ENCODE measurements at places on chromosomes 2 and 18.
A peak's percentile ranks its signal among the peaks of the same experiment; 100 is the strongest.

- DNase-seq = no peak
These were observed 59.3 kb upstream of the ACVR1 start for GRCh38 chr2:157935378-157935906.

GRCh38 chr2:189466656-189467055 lies 25.4 kb downstream of the WDR75 start:
- no peak for DNase-seq

DNA sequence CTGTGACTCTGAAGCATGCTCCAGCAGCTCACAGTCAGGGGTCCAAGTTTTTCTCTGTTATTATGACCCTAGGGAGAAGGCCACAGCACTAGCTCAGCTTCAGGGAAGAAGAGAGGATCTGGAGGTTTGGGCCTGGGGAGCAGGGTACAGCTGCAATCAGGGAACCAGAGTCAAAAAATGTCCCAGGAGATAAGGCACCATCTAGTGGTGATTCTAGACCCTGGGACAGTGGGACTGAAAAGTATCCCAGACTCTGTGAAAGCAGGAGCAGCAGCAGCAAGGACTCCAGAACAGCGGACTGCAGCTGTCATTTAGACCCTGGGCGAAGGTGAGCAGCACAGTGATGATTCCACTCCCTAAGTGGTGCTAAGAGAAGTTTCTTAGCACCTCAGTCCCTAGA lies 278.4 kb upstream of the DDX18 start:
- no peak for DNase-seq

GRCh38 chr2:147348931-147349555 lies 495.8 kb upstream of the ACVR2A start:
- no peak for DNase-seq

GRCh38 chr18:11885278-11885947 lies 22.7 kb downstream of the MPPE1 start:
- DNase-seq = no peak

DNA sequence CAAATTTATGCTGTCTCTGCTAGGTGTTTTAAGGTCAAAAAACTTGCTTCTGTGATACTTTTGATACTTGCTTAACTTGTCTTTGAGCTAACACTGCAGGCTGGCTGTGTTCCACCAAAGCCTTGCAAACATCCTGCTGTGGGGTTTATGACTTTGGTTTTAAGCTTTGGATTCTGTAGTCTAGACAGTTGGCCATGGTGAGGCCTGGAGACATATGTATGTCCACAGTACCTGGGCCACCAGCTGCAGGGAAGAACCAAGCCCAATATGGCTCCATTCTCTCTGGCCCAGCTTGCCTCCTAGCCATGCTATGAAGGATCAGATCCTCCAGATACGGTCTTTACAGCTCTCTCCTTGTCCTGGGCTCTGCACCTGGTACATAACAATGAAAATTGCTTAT lies 113.9 kb downstream of the INO80D start:
- no peak for DNase-seq

GRCh38 chr18:48693006-48693405 lies 154.2 kb downstream of the CTIF start:
- DNase-seq = no peak

DNA sequence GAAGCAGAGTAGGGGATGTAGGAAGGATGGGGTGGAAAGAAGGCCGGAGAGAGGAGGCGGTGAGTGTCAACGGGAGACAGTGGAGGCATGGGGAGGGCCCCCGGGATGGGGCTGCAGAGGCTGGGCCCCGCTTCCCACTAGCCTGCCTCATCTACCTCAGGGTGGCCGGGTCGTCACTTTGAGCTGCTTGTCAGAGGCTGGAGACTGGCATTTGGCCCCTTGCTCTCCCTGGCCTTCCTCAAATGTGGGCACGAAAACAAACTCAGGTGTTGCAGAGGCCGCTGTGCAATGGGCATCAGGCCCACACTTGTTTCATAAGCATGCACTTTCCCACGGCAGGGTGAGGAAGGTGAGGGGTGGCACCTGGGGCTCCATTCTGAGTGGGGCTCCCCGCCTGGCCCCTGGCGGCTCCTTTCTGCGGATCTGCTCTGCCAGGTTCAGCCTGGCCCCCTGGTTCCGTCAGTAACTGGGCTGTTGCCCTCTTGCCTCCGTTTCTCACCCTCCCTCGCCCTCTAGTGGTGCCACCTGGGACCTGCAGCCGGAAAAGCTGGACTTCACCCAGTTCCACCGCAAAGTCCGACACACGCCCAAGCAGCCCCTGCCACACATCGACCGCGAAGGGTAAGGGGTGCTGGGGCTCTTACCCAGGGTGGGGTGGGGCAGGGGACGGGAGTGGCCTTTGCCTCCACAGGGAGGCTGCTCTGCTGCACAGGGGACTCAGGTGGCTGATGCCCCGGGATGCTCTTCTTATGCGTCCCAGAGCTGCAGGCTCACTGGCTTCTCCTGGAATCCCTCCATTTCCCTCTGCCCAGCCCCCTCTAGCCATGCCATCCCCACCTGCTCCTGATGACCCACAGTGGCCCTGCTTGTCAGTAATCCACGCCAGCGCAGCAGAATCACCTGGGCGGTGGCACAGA lies 125.4 kb downstream of the CTIF start:
- peak; percentile 47 for DNase-seq

DNA sequence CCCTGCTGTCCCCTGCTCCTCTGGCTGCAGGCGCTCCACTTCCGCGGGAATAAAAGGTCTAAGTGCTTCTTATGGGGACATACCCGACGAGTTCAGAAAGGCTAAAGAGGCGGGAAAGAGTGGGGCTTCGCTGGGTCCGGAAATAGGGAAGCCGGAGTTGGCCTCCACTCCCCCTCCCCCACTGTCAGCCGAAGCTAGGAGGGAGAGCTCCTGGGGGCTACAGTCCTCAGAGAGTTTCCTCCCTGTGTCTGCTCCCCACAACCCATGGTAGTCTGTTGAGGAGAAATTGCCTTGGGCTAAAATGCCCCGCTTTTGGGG lies 7.2 kb downstream of the GAD1 start:
- DNase-seq = no peak

GRCh38 chr18:79566771-79567431 lies 112.7 kb upstream of the CTDP1 start:
- DNase-seq = no peak

DNA sequence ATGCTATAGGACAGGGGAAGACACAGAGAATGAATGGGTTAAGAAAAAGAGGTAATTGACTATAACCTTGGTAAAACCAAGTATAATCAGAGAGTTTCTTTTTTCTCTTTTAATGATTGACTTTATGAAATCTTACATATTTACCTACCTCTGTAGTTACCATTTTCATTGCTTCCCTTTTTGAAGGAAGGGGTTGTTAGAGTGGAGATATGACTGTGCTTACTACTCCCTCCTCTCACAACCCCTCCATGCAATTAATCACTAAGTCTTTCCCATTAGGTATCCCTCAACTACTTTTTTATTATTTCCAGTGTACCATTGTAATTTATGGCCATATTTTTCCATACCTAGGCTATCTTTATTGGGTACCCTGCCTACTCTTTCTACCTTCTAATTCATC lies 71.4 kb downstream of the WDR7 start:
- no peak for DNase-seq

DNA sequence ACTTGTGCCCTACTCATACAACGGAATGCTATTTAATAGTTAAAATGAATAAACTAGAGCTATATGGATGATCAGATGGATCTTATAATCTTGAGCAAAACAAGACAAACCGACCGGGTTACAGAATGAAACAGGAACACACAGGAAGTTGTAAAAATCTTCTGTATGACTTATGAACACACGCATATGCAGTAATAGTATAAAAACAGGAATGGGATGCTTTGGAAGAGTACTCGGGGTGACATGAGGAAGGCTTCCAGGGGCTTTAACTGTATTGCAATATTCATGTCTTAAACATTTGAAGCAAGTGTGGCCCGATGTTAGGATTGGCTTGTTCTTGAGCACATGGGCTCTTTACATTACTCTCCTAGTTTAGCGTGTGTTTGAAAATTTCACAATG lies 14.9 kb upstream of the E2F6 start:
- no peak for DNase-seq

DNA sequence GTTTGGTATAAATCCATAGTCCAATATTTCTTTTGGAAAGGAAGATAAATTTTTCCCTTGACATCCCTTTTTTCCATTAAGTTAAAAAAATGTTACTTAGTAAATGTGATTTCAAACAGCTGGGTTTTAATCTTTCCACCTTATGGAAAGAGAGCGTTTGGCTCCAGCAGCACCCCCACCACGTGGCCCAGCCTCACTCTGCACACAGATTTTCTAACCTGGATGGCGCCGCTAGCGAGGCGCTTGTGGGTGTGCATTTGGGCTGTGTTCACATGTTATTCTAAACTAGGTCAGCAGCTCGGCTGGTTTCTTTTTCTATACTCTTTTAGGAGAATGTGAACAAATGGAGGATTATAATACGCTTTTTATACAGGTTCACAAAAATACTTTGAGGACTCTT lies 218.0 kb downstream of the LDLRAD4 start:
- peak; percentile 37 for DNase-seq

- DNase-seq = no peak
These were observed 67.2 kb downstream of the CUL3 start for GRCh38 chr2:224517963-224518362.

DNA sequence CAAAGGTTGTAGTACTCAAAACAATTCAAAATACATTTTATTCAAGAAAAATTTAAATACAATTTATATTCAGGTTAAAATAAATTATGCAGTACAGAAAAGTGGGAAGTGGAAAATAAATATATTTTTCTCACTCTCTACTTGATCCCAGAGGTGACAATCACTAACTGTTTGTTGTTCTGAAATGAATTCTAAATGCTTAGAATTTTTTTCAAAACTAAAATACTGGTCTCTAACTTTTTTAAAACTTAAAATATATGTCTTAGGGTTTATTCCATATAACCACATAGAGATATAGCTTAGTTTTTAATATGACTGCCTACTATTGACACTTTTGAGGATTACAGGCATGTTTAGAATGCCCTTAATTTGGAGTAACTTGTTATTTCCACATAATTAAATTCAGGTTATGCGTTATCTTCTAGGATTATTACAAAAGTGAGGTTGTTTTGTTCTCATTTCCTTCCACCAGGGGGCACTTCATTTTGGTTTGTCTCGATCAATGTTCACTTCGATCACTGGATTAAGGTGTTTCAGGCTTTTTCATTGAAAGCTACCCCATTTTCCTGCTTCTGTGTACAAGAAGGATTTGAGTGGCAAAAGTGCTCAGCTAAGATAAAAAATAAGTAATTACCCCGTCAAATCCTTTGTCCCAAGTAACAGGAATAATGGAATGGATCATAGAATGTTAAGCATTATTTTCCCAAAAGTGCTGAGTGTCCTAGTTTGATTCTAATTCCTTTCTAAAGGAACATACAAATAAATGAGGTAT lies 27.1 kb upstream of the TFPI start:
- no peak for DNase-seq

GRCh38 chr18:66749030-66749429 lies 145.1 kb upstream of the CDH19 start:
- no peak for DNase-seq

- DNase-seq = no peak
These were observed 1.1 kb downstream of the ENOSF1 start for GRCh38 chr18:711310-711656.

DNA sequence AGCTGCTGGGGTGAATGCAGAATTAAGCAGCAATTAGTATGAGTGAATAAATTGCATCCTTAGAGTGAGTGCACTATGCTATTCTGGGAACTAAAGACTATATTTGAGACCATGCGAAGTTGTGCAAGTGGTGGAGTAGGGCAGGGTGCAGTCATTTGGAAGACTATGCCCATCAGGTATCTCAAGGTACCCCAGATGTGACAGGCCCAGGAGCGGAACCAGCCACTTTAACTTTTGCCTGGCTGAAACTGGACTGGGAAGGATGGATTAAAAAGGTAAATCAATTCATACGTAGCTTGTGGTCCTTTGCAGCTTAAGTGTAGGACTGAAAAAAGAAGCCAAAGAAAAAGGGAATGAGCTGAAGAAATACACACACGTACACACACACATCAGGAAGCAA lies 1.7 kb downstream of the KYNU start:
- DNase-seq = no peak

DNA sequence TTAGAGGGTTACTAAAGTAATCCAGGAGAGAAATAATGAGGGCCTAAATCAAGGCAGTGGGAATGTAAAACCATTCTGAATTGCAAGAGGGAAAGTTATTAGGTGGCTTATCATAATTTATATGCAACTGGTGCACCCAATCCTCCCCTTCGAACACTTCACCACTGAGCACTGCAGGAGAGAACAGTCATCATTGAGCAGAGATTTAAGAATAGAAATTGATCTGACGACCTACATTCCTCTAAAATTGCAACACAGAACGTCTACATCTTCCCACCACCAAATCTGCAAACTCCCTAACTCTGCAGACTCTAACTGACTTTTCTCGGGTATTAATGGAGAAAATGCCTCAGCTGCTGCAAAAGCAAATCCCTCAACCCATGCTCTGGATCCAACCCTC lies 138.5 kb upstream of the CDH20 start:
- no peak for DNase-seq

GRCh38 chr18:74455386-74455785 lies 1.7 kb downstream of the DIPK1C start:
- no peak for DNase-seq

GRCh38 chr2:120290737-120291136 lies 38.1 kb downstream of the RALB start:
- no peak for DNase-seq

- DNase-seq = no peak
These were observed 67.7 kb upstream of the GRB14 start for GRCh38 chr2:164688896-164689419.

- DNase-seq = no peak
These were observed 485.7 kb downstream of the THSD7B start for GRCh38 chr2:137251045-137251444.

DNA sequence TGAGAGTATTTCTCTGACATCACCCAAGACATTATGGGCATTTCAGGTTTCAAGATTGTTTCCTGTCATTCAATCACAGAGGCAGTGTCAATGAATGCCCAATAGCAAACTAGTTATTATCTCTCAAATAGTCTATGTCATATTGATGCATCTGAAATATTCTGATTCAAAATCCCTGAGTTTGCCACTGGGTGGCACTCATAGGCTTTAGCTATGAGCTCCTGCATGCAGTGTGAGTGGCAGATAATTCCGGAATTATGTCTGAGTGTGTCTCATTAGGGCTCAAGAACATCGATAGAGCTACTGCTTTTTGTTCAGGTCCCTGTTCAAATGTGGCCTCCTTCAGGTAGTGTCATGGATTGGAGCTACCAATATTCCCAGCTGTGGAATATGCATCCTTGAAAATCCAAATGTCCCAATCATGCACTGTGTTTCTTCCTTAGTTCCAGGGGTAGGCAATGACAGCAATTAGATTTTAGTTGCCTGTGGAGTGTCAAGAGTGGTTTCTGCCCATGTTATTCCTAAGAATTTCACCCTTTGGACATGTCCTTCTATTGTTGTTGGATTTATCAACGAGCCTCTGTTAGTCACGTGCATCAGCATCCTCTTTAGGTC lies 7.8 kb upstream of the OR6B3 start:
- peak; percentile 56 for DNase-seq

GRCh38 chr2:238801791-238802190 lies 46.1 kb upstream of the TWIST2 start:
- DNase-seq = no peak

Measured in effector memory CD8-positive, alpha-beta T cell (primary cell).